AG04449 (cell line): ENCODE measurements at places on chromosomes 2 and 18.
A peak's percentile ranks its signal among the peaks of the same experiment; 100 is the strongest.

- no peak for DNase-seq
Observed at GRCh38 chr2:56053679-56054078, 130.1 kb upstream of the EFEMP1 start.

GRCh38 chr2:204705243-204705932, 160.1 kb downstream of the PARD3B start:
- no peak for DNase-seq

DNA sequence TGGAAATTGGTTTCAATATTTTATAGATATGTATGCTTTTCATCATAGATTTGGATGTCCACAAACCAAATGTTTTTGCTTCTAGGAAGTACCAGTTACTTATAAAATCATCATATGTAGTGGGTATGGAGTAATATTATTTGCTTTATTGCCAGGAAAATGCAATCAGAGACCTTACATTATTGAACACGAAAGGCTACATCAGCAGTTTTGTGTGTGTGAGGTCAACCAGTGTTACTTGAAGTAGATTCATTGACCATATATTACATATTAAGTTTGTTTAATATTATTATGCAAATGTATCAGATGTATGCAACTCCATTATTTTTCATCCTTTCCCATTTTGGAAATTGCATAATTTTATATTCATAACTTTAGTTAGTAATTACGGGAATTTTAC, 219.1 kb upstream of the MMADHC start:
- DNase-seq: no peak

DNA sequence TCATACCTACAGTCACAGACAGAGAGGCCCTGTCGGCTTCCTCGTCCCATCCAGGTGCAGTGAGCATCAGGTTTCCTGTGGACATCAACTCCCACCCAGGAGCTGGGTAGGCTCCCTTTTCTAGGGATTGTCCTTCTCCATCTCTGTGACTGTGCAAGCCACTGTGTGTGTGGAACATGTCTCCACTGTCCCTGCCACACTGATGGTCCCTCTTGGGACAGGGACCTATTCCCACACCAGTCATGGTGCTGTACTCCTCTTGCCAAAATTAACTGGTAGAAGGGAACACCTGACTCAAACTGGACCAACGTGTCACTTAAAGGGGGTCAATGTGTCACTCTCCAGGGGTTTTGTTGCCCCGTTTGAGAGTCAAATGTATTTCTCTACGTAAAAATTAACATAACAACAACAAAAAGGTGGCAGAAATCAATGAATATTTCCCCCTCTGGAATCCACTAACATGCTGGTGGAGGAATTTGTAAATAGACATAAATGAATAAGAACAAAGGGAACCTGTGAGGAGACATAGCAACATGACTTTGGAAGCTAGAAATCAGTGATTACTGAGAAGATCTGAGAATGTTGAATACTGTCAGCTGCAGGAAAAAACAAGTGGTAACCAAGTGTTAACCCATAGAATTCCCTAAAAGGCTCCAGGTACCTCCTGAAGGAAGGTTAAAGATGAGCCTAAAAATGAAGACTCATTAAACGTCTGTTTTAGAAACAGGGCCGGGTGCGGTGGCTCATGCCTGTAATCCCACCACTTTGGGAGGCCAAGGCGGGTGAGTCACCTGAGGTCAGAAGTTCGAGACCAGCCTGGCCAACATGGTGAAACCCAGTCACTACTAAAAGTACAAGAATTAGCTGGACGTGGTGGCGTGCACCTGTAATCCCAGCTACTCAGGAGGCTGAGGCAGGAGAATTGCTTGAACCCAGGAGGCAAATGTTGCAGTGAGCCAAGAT, 40.4 kb downstream of the SH2D6 start:
- DNase-seq: no peak

DNA sequence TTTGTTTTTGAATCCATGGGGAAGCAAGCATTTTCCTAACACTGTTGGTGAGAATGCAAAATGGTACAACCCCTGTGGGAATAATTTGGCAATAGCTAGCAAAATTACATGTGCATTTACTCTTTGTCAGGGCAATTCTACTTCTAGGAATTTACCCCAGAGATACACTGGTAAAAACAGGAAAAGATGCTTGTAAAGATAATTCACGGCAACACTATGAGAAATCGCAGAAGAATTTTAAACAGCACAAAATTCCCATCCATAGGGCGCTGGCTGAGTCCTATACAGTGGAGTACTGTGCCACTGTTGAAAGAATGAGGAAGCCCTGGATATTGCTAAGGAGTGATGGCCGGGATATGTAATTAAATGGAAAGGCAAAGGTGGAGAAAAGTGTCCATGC, 75.8 kb downstream of the DGKD start:
- DNase-seq: peak; percentile 41

DNA sequence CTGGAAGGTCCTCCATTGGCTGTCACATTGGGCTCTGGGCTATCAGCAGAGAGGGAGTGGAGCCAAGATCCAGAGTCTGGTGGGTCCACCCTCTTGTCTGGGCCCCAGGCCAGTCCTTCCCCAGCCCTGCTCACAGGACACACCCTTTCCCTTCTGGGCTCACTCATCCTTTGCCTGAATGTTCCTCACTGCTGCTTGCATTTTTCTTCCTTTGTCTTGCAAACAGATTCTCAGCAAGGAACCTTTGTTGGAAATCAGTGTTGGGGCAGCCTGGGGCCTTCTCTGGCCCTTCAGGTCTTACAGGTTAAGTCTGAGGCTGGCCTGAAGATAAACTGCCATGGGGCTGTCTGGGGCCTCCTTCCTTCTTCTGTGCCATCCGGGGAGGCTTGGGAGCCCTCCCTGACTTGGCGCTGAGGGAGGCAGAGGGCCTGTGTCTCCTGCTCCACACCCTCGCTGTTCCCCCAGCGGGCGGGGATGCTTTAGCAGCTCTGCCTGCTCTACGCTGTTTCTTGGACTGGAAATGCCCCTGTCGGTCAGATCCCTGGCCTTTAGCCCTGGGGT, 11.5 kb upstream of the CELF4 start:
- DNase-seq: no peak

DNA sequence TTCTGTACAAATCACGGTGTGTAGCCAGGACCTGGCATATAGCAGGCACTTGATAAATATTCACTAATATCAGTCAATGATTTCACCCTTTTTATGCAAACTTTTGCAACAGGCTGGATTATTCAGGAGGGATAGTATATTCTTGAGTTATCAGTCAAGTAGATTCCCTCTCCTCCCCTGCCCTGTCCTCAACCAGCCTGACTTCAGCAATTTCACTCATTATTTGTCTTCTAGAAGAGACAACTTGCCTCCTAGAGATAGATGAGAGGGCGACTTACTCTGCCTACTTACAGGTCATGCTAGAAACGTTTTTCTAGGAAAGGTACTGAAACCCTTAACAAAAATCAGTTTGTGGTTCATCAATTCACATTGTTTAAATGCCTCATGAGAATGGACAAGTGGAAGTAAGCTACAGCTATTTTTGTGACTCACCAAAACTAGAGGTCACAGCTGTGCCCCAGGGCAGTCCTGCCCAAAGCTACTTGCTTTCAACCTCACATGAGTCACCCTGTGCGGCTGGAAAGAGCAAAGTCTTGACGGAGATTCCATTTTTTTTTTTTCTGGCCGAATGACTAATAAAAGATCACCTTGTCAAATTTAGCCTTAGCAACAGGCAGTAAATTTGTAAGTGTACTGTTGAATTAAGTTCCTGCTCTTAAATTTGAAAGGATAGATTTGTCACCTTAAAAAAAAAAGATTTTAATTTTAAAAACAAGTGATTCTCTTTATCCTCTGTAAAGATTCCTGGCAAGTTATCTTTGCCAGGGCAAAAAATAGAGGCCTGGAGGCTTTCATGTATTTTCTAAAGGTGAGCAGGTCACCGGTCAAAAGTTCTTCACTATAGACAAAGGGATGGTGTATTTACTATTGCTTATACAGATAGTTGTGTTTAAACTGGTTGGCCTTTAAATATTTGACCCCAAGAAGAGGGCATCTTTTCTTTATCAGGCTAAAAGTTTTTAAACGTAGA, 109.0 kb upstream of the SLC35G4 start:
- peak; percentile 85 for DNase-seq

GRCh38 chr18:65527879-65528633, 222.8 kb upstream of the CDH7 start:
- DNase-seq: no peak

DNA sequence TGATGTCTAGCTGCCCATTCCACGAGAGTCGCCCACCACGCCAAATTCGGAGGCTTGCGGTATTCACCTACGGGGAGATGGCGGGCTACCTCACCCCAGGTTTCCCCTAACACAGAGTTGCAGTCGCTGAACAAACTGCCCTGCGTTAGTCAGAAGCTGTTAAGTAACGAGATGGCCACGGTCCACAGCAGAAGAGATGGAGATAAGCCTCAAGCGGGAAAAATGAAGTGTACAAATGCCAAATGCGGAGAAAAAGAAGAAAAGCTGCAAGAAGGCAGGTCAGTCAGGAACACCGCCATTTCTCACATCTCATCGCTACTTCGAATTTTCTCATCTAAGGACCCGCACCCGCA, 425 bp downstream of the ASB3 start:
- no peak for DNase-seq

DNA sequence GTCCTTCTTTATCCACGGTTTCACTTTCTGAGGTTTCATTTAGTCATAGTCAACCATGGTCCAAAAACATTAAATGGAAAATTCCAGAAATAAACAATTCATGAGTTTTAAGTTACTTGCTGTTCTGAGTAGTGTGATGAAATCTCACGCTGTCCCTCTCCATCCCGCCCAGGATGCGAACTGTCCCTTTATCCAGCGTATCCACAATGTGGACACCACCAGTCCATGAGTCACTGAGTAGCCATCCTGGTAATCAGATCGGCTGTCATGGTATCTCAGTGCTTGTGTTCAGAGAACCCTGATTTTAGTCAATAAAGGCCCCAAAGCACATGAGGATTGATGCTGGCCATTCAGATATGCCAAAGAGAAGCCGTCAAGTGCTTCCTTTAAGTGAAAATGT, 3.7 kb downstream of the SP140L start:
- DNase-seq: no peak

GRCh38 chr2:69652206-69652605, 8.7 kb upstream of the AAK1 start:
- DNase-seq: peak; percentile 88

GRCh38 chr2:221485503-221485870, 86.6 kb downstream of the EPHA4 start:
- DNase-seq: no peak

GRCh38 chr2:73177645-73178255, 24.6 kb upstream of the NOTO start:
- DNase-seq: no peak

DNA sequence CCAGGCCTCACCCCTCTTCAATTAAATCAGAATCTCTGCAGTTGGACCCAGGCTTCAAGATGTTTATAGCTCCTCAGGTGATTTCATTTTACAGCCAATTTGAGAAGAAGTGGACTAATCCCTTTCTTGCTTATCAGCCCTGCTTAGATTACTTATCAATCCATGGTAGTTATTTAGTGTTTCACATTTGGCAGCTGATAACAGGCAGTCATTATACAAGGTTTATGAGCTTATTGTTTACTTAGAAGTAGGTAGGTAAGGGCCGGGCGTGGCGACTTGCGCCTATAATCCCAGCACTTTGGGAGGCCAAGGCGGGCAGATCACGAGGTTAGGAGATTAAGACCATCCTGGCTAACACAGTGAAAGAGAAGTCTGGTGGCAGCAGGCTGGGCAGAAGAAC, 237.5 kb downstream of the CTNNA2 start:
- DNase-seq: no peak

DNA sequence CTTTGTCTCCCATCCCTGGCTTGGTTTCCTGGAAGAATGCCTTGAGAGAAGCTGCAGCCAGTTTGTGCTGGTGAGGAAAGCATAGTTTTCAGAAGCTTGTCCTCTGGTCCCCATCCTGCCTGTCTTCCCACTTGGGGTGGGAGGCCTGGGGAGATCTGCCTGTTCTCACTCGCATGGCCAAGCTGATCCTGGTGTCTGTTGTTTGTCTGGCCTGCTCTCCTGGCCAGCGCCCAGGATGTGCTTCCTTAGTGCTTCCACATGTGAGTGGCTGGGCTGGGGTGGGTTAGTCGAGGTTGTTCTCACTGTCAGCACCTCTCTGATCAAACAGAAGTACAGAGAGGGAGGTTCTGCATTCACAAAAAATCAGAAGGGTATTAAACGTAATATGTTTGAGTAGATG, 49.5 kb downstream of the PTPRM start:
- DNase-seq: no peak

- DNase-seq: no peak
Observed at GRCh38 chr2:18046558-18047212, 168.2 kb downstream of the KCNS3 start.

GRCh38 chr2:222518570-222519381, 94.4 kb downstream of the SGPP2 start:
- DNase-seq: no peak

DNA sequence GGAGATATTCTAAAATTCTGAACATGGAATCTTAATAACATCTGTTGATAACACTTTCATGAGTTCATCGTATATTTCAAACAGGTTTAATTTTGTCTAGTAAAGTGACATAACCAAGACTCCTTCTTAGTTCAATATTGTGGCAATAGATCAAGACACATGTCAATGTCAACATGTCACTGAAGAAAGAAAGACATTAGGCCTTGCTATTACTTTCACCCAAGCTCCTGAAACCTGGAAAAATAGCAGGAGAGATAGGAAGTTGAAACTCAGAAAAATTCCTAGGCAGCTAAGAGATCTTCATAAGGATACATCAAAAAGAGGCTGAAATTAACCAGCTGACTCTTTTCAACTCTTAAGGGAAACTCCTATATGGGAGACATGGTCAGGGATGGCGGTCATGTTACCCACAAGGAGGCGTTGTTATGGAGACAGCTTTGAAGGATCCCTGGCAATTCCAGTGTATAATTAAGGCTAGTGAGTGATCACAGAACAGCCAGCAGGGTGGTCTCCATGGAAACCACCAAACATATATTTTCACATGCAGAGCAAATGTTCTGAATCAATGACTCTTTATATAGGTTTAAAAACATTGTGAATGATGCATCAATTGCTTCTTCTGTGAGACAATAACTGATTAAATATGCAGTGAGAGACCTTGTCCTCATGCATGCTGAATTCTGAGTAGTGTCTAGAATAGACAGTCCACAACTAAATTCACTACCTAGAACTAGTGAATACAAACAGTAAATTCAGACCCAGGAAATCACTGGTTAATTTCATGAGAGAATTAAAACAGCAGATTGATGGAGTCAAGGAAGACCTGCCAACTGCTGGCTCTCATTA, 115.3 kb upstream of the RIOK3 start:
- DNase-seq: no peak

DNA sequence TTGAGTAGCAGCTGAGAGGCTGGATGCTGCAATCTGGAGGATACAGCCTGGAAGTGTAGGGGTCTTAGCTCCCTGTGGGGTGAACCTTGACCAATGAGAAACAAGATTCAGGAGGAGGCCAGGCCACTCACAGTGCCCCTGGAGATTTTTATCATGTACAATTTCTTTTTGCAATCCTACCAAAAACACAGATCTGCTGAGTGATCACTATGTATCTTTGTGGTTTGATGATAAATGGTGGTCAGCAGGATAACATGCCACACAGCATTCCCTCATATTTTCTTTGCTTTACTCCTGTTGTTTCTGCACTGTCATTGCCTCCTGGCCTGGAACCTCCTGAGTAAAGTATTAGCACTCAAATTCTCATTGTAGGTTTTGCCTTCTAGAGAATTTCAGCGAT, 357.9 kb downstream of the THSD7B start:
- DNase-seq: no peak

GRCh38 chr18:49023271-49023937, 72.6 kb upstream of the SMAD7 start:
- DNase-seq: no peak
